Jurkat, Clone E6-1 (cell line): ENCODE measurements at places on chromosomes 1 and 21.

GRCh38 chr21:25183577-25183976, 423.7 kb downstream of the MRPL39 start:
- no peak for DNase-seq

- peak; percentile 67 for DNase-seq
These were observed 77.9 kb downstream of the GALNT2 start for GRCh38 chr1:230144758-230145504.

- no peak for DNase-seq
These were observed 809 bp upstream of the ZNF669 start for GRCh38 chr1:247104965-247105364.

GRCh38 chr1:205373022-205373797, 16.5 kb upstream of the KLHDC8A start:
- DNase-seq = no peak

- peak; percentile 58 for DNase-seq
These were observed 11.5 kb downstream of the HIPK1 start for GRCh38 chr1:113940365-113941244.

DNA sequence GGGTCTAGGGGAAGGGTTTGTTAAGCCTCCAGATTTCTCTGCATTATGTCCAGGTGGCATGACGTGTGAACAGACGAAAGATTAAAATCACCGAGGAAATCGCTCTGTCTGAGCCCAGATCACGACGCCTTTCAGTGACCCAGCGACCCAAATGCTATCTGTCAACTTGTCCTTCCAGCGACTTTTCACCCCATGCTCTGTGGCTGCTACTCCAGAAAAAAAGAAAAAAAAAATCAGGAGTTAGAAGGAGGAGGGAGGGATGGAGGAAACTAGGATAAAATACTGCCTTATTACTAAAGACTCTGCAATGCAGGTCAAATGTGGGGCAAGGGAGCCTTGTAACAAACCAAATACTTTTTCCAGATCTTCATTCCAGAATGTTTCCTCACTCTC, 352.0 kb downstream of the NUF2 start:
- DNase-seq = no peak

DNA sequence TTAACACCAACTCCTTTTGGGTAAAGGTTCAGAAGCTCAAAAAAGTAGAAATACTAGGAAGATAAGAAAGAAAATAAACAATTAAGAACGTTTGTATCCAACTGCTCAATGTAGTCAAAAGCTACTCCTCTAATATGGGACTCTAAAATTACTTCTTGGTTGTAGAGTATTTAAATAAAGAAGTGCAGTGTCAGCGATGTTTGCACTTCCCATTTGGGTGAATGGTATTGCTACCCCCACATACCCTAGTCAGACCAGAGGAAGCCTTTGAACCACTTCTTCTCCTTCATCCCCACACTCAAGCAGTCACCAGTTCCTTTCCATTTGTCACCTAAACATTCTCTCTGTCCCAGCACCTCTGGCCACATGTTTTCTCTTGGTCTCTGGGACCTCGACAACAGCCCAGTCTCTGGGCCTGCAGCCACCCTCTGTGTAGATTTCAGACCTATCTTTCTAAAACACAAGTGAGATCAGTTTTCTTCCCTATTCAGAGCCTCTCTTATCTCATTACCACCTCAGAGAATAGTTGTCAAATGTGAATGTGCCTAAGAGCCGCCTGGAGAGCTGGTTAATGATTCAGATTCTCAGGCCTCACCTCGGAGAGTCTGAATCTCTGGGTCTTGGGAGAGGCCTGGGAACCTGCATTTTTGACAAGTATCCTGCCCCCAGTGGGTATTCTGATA, 109.8 kb downstream of the OMA1 start:
- DNase-seq = no peak

- DNase-seq = no peak
These were observed 51.1 kb downstream of the USP1 start for GRCh38 chr1:62487956-62488355.

- DNase-seq = no peak
These were observed 1.0 kb upstream of the BACH1 start for GRCh38 chr21:29297483-29298347.

GRCh38 chr21:40073642-40074041, 206.4 kb downstream of the PCP4 start:
- no peak for DNase-seq

GRCh38 chr1:116096013-116096618, 15.1 kb upstream of the MAB21L3 start:
- DNase-seq = no peak

- no peak for DNase-seq
These were observed 362.2 kb downstream of the ZP4 start for GRCh38 chr1:237528545-237528944.

GRCh38 chr21:45035477-45035848, 38.9 kb upstream of the ADARB1 start:
- DNase-seq = no peak

DNA sequence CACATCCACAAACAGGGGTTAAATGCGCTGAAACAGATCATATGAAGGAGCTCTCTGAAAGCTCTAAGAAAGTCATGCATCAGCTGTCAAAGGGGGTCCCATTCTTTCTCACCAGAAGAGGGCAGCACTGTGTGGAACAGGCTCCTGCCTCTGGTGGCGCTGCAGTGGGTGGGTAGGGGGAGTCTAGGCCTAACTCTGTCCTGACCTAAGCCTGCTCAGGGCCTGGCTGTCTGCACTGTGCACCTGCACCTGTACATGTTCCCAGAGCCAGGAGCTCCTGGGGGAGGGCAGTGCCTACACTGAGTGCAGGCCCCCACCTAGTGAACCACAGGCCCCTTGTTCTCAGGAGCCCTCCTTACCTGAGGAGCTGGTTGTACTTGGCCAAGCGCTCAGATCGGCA, 16.0 kb downstream of the ENO1 start:
- DNase-seq = no peak

- no peak for DNase-seq
These were observed 257.7 kb downstream of the RHOU start for GRCh38 chr1:228992907-228993535.

GRCh38 chr1:225595974-225596551, 56.9 kb downstream of the ENAH start:
- no peak for DNase-seq

DNA sequence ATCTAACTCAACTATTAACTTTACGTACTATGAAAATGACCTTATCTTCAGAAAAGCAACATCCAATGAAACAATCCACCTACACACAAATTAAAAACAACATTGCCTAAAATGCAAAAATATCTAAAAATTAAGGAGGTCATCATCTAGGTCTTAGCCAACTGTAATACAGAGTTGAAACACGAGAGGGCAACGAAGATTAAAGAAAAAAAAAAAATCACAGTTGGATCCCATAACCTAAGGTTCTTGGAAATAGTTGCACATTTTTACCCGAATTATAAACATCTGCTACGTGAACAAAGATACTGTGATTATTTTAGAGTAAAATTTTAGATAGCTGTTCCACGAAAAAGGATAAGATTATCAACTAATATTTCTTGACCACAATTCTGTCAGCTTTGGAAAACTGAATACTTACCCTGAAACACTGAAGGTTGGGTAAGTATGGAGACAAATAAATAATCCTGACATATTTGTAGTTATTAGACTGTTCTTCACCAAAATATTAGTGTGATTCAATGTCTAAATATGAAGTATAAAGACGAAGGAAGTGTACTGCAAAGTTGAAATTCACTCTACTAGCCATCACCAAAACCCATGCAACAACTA, 88.0 kb upstream of the AK4 start:
- DNase-seq = no peak

GRCh38 chr1:207850621-207851407, 60.1 kb downstream of the CD34 start:
- DNase-seq = no peak

GRCh38 chr21:46307625-46308024, 16.0 kb downstream of the C21orf58 start:
- no peak for DNase-seq
